ENCODE measurements at places on chromosomes 5 and 9.
A peak's percentile ranks its signal among the peaks of the same experiment; 100 is the strongest.

GRCh38 chr5:760363-761058, 24.0 kb downstream of the ZDHHC11B start:
- DNase-seq: no peak

- no peak for DNase-seq
These were observed 3.2 kb upstream of the SRP19 start for GRCh38 chr5:112857866-112858265.

- DNase-seq: no peak
These were observed 344.3 kb downstream of the RAB3C start for GRCh38 chr5:58927181-58927580.

GRCh38 chr9:132591751-132592314, 9.4 kb downstream of the BARHL1 start:
- no peak for DNase-seq

- DNase-seq: no peak
These were observed 275.2 kb upstream of the PCSK5 start for GRCh38 chr9:75615284-75615683.

DNA sequence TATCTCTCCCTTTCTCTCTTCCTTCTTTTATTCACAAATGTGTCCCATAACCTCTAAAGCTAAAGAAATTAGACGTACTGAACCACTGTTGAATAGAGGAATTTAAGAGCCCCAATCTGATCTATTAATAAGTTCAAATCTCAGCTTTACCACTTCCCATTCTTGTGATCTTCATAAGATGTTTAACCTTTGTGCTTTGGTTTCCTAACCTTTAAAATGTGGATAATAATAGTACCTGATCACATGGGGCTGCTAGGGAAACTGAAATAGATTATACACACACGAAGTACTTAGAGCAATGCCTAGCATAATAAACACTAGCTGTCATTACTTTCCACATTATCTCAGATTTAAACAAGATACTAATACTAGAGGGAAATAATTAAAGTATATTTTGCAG, 324.3 kb upstream of the SEMA6A start:
- no peak for DNase-seq

- peak; percentile 22 for DNase-seq
These were observed 93.4 kb downstream of the OSTF1 start for GRCh38 chr9:75181750-75182149.

- DNase-seq: no peak
These were observed 451.8 kb upstream of the PTGER4 start for GRCh38 chr5:40227931-40228330.

DNA sequence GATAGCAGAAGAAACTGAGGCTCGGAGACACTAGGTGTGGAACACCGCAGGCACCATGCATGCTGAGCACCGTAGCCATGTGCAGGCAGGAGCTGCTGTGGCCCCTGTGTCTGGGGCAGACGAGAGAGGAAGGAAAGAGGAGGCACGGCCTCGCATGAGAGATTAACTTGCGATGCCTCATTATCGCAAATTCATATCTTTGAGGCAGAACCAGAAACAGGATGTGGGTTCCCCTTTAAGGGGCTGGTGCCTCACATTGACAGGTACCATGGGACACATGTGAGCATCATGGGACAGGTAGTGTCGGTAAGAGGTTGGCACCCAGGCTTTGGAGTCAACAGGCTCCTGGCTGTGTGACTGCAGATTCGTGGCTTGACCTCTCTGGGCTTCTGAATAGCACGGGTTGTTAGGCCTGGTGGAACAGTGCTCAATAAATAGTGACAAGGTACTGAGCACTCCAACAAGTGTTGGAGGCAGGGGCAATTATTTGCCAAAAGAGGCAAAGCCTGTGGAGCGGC, 40.8 kb downstream of the NAIF1 start:
- no peak for DNase-seq

DNA sequence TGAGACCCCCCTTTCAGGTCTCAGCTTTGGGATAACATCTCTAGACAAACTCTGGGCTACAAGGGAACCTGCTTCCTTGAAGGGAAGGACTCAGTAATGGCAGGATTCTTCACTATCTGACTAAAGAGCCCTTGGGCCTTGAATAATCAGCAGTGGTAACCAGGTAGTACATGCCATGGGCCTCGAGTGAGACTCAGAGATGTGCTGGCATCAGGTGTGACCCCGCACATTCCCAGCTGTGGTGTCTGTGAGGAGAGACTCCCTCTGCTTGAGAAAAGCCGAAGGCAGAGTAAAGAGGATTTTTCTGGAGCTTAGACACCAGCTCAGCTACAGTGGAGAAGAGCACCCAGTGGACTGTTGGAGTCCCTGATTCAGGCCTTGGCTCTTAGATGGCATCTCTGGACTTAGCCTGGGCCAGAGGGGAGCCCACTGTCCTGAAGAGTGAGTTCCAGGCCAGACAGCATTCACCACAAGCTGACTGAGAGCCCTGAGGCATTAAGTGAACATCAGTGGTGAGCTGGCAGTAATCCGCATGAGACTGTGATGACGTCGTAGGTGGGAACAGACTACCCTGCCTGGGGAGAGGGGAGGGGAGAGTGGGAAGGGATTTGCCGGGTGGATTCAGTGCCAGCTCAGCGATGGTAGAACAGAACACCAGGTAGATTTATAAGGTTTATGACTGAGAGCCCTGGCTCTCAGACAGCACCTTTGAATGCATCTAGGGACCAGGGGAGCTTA, 5.3 kb upstream of the ZNF782 start:
- peak; percentile 56 for DNase-seq

- no peak for DNase-seq
These were observed 303.1 kb upstream of the CLINT1 start for GRCh38 chr5:158162026-158162425.

DNA sequence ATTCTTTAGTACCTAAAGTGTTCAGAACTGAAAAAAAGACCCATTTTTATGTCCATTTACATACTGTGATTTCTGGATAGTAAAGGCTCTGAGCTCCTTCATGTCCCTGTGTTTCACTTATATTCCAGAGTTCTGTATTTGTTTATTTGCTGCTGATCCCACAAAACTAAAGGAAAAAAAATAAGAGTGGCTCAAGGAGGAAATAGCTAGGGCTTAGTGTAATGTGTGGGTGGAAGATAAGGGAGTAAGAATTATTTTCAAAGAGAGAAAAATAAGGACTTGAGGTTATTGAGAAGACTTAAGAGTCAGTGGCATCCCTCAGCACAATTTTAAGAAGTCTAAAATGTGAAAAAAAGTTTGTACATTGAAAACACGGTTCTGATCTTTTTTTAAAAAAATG, 46.0 kb downstream of the ENTREP1 start:
- peak; percentile 62 for DNase-seq

GRCh38 chr5:181133610-181134231, 2.8 kb upstream of the OR2V1 start:
- peak; percentile 86 for DNase-seq

GRCh38 chr9:33751536-33752129, 43.7 kb upstream of the PRSS3 start:
- no peak for DNase-seq

- no peak for DNase-seq
These were observed 1.0 kb upstream of the TRIM7 start for GRCh38 chr5:181205761-181206649.

- peak; percentile 96 for DNase-seq
These were observed 217.9 kb upstream of the KLF4 start for GRCh38 chr9:107707428-107707837.

DNA sequence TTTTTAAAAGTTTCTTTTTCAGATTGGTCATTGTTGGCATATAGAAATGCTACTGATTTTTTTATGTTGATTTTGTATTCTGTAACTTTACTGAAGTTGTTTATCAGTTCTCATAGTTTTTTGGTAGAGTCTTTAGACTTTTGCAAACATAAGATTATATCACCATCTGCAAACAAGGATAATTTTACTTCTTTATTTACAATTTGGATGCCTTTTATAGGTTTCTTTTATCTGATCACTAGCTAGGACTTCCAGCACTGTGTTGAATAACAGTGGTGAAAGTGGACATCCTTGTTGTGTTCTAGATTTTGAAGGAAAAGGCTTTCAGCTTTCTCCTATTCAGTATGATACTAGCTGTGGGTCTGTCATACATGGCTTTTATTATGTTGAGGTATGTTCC, 170.3 kb downstream of the WDR70 start:
- no peak for DNase-seq

GRCh38 chr5:122149321-122150090, 20.2 kb downstream of the ZNF474 start:
- no peak for DNase-seq

DNA sequence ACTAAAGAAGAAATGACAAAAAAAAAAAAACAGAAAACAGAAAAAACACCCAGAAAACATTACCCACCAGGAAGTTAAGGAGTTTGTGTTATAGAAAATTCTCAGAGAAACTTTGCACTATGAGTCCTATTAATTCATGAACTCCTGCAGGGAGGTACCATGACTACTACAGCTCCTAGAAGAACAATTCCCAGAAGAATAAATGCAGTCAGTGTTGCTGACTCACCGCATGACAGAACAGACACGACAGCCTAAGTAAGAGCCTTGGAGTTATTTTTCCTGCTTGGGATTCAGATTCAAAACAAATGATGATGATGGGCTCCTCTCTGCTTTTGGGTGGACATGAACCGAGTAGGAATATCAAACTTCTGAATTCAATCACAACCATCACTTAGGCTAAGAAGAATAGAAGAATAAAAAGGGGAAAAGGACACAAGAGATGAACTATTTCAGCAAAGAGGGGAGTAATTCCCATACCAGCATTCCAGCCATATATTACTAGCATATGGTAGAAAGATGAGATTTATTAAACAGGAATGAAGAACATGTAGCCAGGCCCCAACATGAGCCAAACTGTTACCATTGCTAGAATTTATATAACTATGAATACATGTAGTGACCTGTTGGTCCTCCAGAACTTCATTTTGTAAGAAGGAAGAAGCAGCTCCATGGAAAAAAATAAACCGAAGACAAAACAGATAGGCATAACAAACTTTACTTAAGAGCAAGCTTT, 209.6 kb upstream of the PDE4D start:
- peak; percentile 8 for DNase-seq

- no peak for DNase-seq
These were observed 26.2 kb downstream of the SETX start for GRCh38 chr9:132328580-132328979.

DNA sequence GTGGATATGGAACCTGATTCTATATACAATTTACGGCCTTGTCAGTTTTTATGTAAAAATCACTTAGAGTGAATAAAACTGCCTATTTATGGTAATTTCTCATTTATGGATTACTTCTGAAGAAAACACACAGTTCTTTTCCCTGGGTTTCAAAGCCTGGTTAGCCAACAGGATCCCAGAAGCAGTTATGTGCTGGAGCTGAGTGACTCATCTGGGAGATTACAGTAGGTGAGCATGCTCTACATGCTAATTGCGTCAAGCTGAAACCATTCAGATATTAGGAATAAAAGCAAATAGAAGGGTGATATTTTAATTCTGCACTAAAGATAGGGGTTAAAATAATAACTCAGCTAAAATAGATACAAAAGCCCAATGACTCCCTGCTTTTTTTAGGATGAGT, 47.8 kb downstream of the PDE4D start:
- peak; percentile 9 for DNase-seq

DNA sequence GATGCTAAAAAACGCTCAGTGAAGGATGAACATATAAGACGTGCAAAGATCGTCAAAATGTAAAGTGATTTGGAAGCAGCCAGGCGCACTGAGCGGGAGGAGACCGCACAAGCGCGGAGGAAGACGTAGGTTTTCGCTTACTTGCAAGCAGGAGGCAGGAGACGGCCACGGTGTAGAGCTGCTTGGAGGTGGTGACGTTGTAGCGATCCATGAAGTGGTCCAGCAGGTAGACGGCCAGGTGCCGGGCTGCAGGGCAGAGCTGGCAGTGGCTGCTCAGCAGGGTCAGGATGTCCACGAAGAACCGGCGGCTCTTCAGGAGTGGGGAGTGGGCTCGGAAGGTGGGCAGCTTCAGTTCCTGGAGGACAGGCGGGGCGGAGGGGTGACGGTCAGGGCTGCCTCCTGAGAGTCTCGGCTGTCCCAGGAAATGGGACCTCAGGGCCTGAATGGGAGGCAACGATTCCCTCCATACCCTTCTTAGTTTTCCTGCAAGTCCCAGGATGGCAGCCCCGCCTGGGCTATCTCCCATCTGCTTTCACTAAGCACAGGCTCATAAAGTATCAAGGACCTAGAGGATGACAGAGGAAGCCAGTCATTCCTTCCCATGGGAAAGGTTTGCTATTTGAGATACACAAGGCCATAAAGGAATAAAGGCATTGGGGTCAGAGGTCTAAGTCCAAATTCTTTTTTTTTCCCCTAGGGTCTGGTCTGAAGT, 31.8 kb downstream of the CCNJL start:
- DNase-seq: no peak

- DNase-seq: peak; percentile 86
These were observed 16.2 kb downstream of the ATPSCKMT start for GRCh38 chr5:10233505-10233904.

DNA sequence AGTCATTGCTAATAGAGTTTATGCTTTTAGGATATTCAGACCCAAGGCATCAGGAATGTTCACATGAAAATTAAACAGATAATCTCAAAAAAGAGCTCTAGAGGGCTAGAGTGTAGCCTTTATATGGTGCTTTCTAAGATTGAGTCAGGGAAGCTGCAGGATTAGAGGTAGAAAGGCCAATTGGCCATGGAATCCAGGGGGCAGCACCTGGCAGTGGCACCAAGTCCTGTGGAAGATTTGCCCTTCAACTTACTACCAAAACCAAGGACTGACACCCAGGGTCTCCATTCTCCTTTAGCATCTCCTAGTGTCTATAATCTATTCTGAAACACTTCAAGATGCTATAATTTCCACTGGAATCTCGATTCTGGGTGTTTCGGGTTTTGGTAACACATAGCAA, 112.4 kb downstream of the ACER2 start:
- no peak for DNase-seq

DNA sequence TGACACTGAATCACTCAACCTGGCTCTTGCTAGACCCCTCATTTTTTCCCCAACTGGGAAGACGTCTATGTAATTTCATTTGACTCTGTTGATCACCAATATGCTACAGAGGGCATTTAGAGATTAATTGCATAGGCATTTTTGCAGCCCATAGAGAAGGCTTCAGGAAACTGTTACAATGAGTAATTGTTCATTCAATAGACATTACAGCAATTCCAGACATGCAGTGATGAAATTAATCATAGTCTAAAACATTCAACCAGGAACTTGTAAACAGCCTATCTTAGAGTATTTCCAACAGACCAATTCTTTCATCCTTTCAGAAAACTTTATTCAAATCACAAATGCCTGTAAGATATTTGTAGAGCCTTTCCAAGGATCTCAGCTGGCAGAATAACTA, 122.3 kb downstream of the MARCHF11 start:
- DNase-seq: no peak

- peak; percentile 69 for DNase-seq
These were observed 929 bp downstream of the SH3PXD2B start for GRCh38 chr5:172453206-172453985.

GRCh38 chr5:134095887-134096589, 18.4 kb upstream of the TCF7 start:
- DNase-seq: peak; percentile 61

DNA sequence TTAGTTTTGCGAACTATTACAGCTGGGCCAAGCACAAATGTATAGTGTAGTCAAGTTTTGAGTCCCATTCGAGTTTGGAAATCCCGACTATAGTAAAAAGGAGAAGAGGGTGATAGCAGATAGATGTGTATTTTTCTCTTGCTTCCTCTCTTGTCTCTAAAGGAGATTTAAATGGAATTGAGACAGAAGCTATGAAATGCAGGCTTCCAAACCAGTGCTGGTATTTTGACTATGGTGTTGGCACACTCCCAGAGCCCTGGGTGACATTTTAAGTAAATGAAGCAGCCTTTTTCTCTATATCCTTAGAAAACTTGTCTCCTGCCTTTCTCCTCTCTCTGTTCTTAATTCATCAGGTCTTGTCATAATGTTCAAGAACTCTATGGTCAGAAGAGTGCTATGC, 17.7 kb upstream of the AUH start:
- DNase-seq: peak; percentile 50

Data from cardiac fibroblast (primary cell).